ENCODE measurements at places on chromosomes 6 and 20. TPM values are rescaled to one million over a fixed set of nuclear protein-coding genes. Genes with fewer than 3 reads are reported as not detected.
A peak's percentile ranks its signal among the peaks of the same experiment; 100 is the strongest.

LRRC73 gene
- total RNA-seq, result 0.39 TPM

PPP1R3D gene
- total RNA-seq, result 8.0 TPM

- no peaks in the 10 kb centered on the region for H3K27me3 ChIP-seq
- H3K36me3 ChIP-seq, result no peaks in the 10 kb centered on the region
- H3K4me3 ChIP-seq, result no peak overlapping the region
- H3K27ac ChIP-seq, result no peak overlapping the region
- no peaks in the 10 kb centered on the region for H3K4me1 ChIP-seq
- DNase-seq, result peak; percentile 47
These were observed 5.3 kb upstream of the RBM38 start for GRCh38 chr20:57385940-57386339.

DNA sequence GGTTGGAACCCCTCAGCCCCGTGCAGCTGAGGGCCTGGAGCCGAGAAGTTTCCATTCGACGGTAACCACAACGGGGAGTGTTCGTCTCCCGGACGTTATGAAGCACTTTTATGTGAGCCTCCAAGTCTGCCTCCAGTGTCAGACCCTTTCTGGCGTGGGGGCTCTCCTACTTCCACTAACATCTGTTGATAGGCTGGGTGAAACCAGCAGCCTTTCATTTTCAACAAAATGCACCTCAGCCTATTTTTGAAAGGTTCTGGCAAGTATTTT is 257.4 kb downstream of the THBS2 start:
- H3K36me3 ChIP-seq, result no peaks in the 10 kb centered on the region
- DNase-seq, result no peak
- H3K4me1 ChIP-seq, result no peaks in the 10 kb centered on the region

DNA sequence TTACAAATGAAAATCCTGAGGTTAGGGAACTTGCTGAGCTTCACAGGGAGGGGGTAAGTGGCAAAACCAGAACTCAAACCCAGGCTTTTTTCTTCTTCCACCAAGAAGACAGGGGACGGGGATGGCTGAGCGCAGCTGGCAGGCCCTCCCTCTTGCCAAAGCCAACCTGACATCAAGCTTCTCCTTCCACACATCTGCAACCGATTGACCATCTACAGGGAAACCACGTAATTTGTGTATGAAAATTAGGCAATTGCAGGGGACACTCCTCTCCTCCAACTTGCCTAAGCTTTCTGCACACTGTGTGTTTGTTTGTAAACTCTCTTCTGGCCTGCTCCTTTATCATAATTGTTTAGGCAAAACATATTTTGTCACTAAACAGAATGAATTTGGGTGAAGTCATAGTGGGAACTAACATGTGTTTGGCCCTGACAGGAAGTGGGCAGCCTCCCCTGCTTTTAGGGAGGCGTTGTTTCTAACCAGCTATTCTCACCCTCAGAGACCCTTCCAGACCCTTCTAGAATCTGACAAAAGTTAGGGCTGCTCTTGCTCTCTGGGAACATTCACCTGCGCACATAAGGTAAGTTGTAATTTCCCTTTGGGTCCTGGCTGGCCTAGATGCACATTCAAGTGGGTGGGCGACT is 18.9 kb downstream of the ZNF831 start:
- DNase-seq, result no peak
- no peaks in the 10 kb centered on the region for H3K4me1 ChIP-seq
- no peak overlapping the region for H3K27ac ChIP-seq
- no peaks in the 10 kb centered on the region for H3K36me3 ChIP-seq

GRCh38 chr6:20814494-20814893 is 280.2 kb downstream of the CDKAL1 start:
- DNase-seq, result no peak
- H3K27ac ChIP-seq, result no peak overlapping the region
- no peak overlapping the region for H3K4me3 ChIP-seq
- no peaks in the 10 kb centered on the region for H3K4me1 ChIP-seq

GRCh38 chr6:45717715-45718114 is 297.9 kb downstream of the CLIC5 start:
- H3K4me1 ChIP-seq, result no peaks in the 10 kb centered on the region
- no peak overlapping the region for H3K27ac ChIP-seq
- H3K36me3 ChIP-seq, result no peaks in the 10 kb centered on the region

All from aorta (tissue), 5 donors.